Kidney epithelial cell (primary cell): ENCODE measurements at places on chromosomes 1 and 21. TPM values are rescaled to one million over a fixed set of nuclear protein-coding genes. Genes with fewer than 3 reads are reported as not detected.

NECTIN4 gene
- total RNA-seq: 13.1 and 13.6 TPM in 2 replicates

CYP4X1 gene
- 0.34 TPM in 1 of 2 replicates, not detected in the other for total RNA-seq

TMEM200B gene
- total RNA-seq: 2.1 and 2.9 TPM in 2 replicates

FMOD gene
- total RNA-seq: 0.62 and 0.79 TPM in 2 replicates

TSPEAR gene
- not detected in 2 replicates for total RNA-seq

TEKT2 gene
- total RNA-seq: 0.25 and 0.48 TPM in 2 replicates

PALMD gene
- total RNA-seq: 0.17 and 0.27 TPM in 2 replicates

ARL8A gene
- 57.8 and 59.7 TPM in 2 replicates for total RNA-seq

CCT8 gene
- 171 and 175 TPM in 2 replicates for total RNA-seq

CLEC20A gene
- not detected in 2 replicates for total RNA-seq

PAFAH2 gene
- total RNA-seq: 20.8 and 23.1 TPM in 2 replicates
